ENCODE measurements at places on chromosomes 1 and 21. TPM values are rescaled to one million over a fixed set of nuclear protein-coding genes. Genes with fewer than 3 reads are reported as not detected.

The LAD1 gene
- not detected for total RNA-seq

The BCAN gene
- not detected for total RNA-seq

The C4BPA gene
- total RNA-seq: not detected

The YOD1 gene
- total RNA-seq: 10.4 TPM

The ADAMTS1 gene
- total RNA-seq: 70.9 TPM

The TTC34 gene
- total RNA-seq: 0.07 TPM

The DPT gene
- not detected for total RNA-seq

The NBPF1 gene
- total RNA-seq: 28.8 TPM

The SLC5A3 gene
- 6.9 TPM for total RNA-seq

The FNDC10 gene
- total RNA-seq: 0.14 TPM

The NCF2 gene
- total RNA-seq: 0.07 TPM

The C1orf226 gene
- 1.4 TPM for total RNA-seq

The KLF17 gene
- not detected for total RNA-seq

The ADCY10 gene
- not detected for total RNA-seq

The SCAF4 gene
- total RNA-seq: 4.5 TPM

The ARHGEF2 gene
- total RNA-seq: 71.3 TPM

The LINGO4 gene
- total RNA-seq: not detected

The ADGRL2 gene
- total RNA-seq: 64.4 TPM

The ECE1 gene
- 371 TPM for total RNA-seq

The ROR1 gene
- 3.3 TPM for total RNA-seq

The NUP210L gene
- 0.11 TPM for total RNA-seq

The LYPLA2 gene
- total RNA-seq: 97.6 TPM

The LCE2B gene
- not detected for total RNA-seq

The DIO1 gene
- total RNA-seq: not detected

The ENAH gene
- 46.0 TPM for total RNA-seq

The OR10Z1 gene
- not detected for total RNA-seq

The GNAT2 gene
- total RNA-seq: 0.42 TPM

The ADGRL4 gene
- 161 TPM for total RNA-seq

The KISS1 gene
- 0.79 TPM for total RNA-seq

The B3GALT5 gene
- total RNA-seq: not detected

The TSSK3 gene
- total RNA-seq: 0.20 TPM

The FAM151A gene
- not detected for total RNA-seq

The THEM5 gene
- total RNA-seq: not detected

Data from pulmonary artery endothelial cell (primary cell).